NCI-H1436 (cell line): ENCODE measurements at places on chromosomes 16 and 17.

DNA sequence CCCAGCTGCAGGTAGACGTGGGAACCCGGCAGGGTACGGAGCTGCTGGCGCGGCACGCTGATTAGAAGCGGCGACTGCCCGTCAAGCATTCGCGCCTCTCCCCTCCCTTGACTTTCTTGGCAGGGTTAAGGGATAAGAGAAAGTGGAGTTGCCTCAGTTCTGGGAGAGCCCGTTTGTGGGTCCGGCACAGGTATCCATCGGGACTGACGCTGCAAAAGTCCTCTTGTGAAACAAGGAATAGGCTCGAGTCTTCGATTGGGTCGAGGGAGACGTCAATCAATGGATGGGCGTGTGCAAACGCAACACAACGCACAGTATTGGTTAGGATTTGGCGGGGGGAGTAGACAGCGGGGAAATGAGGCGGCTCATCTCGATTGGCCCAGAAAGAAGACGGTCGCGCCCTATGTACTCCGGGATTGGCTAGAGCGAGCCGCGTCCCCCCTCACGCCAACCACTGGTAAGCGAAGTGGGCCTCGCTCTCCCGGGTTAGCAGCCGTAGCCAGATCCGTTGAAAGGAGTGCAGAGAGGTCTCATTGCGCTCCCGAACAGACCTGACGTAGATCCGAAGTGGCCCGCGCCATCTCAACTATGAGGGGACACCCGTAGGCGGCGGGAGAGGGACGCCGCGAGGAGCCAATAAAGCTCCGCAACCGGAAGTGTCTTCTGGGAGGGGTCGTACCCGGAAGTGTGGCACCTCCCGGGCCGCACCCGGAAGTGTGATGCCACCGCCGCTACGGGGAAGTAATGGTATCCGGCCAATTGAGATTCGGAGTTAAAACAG is at the start of gene MON1B:
MON1B (plus strand) TSS at position 713 of the 781 bp plus-strand sequence. CDS start 296 bp downstream, outside the sequence.
- DNase-seq = peak; percentile 98

GRCh38 chr16:69199382-69199781 is 12.4 kb downstream of the SNTB2 start:
- no peak for DNase-seq

- peak; percentile 71 for DNase-seq
Observed at GRCh38 chr16:14564861-14565687, 65.0 kb downstream of the PARN start.

- DNase-seq = no peak
Observed at GRCh38 chr17:81252987-81253329, 13.8 kb downstream of the NDUFAF8 start.

DNA sequence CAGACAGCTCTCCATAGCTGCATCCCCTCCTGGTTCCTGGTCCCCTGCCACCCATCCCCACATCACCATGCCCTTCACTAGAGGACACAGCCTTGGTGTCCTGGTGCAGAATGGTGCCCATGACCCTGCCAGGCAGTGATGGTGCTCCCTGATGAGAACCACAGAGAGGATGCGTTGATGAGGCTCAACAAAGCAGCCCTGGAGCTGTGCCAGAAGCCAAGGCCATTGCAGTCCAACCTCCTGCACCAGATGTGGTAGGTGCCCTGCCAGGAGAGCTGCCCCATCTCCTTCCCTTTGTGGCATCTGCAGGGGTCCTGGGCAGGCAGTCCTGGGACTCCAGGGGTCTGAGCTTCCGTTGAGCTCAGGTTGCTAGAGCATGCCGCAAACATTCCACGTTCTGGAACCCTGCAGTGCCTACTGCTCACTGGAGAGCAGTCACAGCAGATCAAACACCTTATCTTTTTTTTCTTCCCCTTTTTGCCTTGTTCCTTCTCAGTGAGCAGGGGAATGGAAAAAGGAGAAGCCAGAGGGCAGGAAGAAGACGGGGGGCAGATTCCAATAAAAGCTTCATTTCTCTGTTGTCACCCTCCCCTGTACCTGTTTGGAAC is 5.3 kb upstream of the EPN3 start:
- DNase-seq = no peak
